ENCODE measurements at places on chromosomes 16 and 17.

DNA sequence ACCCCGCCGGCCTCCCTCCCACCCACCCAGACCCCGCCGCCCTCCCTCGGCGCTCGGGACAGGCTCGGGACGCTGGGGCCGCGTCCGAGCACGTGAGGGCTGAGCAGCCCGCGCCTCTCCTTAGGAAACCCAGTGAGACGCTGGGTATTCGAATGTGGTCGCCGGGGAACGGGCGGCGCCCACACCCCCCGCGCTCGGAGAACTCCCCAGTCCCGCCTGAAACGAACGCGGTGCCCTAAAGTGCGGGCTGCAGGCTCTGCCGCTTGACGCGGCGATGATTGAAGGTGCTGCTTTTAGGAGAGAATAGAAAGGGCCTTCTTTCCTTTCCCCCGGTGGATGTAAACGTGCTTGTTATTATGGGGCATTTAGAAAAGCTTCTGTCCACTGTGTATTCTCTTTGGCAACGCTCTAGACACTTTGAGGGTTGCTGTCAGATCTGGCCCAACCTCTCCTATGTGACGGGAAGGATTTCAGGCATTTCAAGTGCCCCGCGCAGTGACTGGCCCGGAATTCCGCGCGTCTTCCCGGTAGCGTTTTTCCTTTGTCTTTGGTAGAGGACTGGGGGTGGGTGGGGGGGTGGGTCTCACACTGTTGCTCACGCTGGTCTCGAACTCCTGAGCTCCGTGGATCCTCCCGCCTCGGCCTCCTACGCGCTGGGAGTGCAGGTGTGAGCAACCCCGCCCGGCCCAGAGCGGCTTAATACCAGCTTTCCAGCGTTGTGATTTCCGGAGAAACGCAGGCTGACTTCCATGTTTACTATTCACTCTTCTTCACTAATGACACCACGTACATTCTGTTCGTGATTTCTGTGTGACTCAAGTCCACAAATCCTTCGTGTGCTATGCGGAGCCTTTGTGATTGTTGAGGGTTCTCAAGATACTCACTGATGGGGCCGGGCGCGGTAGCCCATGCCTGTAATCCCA, 21.8 kb upstream of the FOXK2 start:
- DNase-seq: no peak

- DNase-seq: no peak
Measured at GRCh38 chr17:64477849-64478248, 19.0 kb downstream of the POLG2 start.

- no peak for DNase-seq
Measured at GRCh38 chr17:50080827-50081226, 14.3 kb upstream of the PDK2 start.

DNA sequence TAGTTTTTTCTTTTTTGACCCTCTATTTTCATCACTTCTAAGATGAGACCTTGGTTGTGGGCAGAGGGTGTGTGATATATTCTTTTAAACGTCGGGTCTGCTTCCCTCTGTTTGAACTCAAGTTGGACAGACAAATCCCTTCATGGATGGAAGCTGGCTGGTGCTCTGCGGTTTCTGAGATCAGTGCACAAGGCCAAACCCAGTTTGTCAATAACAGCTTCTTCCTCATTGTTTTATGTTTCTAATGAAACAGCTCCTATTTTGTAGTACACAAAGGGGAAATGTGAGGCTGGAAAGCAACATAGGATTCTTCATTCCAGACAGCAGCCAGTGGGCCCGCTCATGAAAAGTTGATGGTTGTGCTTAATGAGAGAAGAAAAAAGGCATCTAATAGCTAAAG, 159.6 kb downstream of the PRKCA start:
- no peak for DNase-seq

DNA sequence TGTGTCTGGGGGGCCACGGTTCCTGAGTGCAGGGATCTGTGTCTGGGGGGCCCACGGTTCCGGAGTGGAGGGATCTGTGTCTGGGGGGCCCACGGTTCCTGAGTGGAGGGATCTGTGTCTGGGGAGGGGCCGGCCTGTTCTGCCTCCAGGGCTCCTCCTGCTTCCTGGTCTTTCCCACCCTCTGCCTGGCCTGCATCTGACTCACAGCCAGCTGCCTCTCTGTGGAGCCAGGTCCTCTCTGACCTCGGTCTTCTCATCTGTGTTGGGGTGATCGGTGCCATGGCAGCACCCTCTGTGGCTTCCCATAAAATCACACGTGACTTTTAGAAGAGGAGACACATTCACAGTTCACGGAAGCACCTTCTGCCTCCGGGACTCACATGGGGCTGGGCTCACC, 50.3 kb downstream of the ZFPM1 start:
- no peak for DNase-seq

- DNase-seq: no peak
Measured at GRCh38 chr17:9334536-9335446, 240.8 kb downstream of the STX8 start.

GRCh38 chr16:55701442-55702319, 45.9 kb downstream of the SLC6A2 start:
- DNase-seq: peak; percentile 35

- no peak for DNase-seq
Measured at GRCh38 chr17:68127914-68128313, 92.4 kb downstream of the KPNA2 start.

DNA sequence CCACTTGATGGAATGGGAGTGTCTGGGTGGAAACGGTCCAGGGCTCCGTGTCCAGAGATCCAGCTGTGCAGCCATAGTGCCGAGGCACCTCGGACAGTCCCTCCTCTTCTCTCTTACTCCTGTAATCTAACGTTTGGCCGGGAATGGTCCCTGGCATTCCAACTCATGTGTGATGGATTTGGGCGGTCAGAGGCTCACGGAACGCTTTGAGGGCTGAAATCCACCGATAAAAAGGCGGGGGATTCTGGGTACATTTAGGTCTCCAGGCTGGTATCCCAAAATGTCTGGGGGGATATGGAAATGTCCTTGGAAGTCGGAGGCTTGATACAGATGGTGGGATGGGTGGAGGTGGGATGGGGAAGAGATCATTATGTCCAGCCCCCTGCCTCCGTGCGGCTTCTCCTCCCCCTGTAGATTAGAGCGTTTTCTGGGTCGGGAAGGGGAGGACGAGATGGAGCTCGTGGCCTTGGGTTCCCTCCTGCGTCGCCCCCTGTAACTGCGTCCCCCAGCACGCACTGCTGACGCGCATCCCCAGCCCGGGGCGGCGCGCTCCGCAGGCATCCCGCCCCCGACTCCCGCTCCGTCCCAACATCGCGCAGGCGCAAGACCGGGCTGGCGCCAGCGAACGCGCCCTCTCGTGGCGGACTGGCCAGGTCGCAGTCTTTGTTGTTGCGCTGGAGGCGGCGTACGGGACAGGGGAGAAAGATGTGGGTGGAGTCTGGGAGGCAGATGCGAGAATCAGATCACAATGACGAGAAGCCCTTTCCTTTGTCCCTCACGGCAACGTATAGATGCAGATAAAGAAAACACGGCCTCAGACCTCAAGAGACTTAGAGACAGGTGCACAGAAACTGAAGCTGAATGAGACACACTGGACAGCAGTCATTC, 4.5 kb upstream of the SGCA start:
- peak; percentile 84 for DNase-seq

DNA sequence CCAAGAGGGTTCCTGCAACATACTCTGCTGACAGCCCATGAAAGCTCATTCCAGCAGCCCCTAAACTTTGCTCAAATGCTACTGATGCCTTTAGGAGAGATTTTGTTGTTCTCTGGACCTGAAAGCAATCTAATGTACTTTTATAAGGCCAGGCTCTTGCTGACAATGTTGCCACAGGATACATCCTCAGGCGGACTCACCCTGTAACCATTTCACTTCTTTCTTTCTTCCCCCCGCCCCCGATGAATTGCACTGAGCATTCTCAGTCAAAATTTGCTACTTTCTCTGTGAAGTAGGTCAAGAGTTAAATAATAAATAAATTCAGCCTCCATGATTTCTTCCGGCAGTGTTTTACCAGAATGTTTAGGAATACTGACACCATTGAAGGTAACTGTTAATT, 1.5 kb downstream of the GAS7 start:
- DNase-seq: no peak
